ENCODE measurements at places on chromosomes 3 and 15.
A peak's percentile ranks its signal among the peaks of the same experiment; 100 is the strongest.

- no peak for DNase-seq
Observed at GRCh38 chr3:127790882-127791183, 31.5 kb downstream of the MGLL start.

DNA sequence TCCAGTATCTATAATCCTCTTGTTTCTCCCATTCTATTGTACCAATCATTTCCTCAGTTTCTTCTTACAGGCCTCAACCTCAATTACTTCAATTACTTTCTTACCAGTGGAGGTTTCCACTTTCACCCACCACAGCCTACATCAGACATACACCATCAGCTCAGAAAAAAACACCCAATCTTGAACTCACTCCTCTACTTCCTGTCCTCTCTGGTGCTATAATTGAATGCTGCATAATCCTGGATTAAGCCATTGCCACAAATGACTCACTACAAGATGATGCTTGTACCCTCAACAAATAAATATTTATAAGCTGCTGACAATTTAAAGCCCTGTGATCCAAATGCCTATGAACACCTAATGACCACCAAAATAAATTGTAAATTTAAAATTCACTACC, 18.5 kb downstream of the RYK start:
- peak; percentile 67 for DNase-seq

- peak; percentile 91 for DNase-seq
Observed at GRCh38 chr3:29649815-29650547, 369.1 kb downstream of the RBMS3 start.

GRCh38 chr15:74563442-74563841, 22.4 kb downstream of the ARID3B start:
- DNase-seq: no peak

GRCh38 chr3:111594205-111594604, 941 bp downstream of the ZBED2 start:
- DNase-seq: peak; percentile 37

DNA sequence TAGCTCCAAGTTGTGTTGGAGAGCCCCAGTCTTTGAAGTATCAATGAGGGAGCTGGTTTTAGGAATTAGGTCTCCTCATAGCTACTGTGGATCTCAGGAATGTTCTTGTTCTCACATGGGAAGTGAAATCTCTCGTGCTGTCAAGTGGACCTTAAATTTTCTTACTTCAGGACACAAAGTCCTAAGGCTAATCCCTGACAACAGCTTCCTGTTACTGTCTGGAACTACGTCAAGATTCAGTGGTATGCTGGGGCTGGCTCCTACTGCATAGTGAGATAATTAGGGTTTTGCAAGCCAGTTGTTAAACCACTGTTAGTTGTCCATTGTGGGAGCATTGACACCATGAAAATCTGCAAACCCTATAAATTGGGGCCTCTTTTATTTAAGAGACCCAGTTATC, 22.8 kb downstream of the MESP1 start:
- DNase-seq: peak; percentile 77

GRCh38 chr3:143135150-143135549, 15.6 kb downstream of the CHST2 start:
- peak; percentile 90 for DNase-seq

DNA sequence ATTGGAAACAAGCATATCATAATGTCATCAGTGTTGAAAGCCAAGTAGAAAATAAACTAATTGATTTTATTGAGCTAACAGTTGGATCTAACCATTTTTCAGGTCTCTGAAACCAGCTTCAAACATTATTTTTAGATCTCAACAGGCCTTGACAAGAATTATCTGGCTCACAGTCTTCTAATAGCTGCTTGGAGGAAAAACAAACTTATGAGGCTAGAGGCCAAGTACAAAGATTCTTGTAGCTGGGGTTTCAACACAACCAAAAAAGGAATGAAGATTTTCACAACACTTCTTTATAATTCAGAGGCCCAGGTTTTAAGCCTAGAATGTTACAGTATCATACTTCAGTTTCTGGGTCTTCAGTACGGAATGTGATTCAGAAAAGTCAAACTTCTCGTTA, 3.7 kb downstream of the SETMAR start:
- DNase-seq: no peak

GRCh38 chr3:8492744-8493511, 8.7 kb upstream of the LMCD1 start:
- DNase-seq: peak; percentile 47

GRCh38 chr3:64895991-64896895, 208.4 kb upstream of the ADAMTS9 start:
- no peak for DNase-seq

All from mesenchymal stem cell (in vitro differentiated cells and primary cell).